Stimulated activated CD4-positive, alpha-beta T cell treated with anti-CD3 and anti-CD28 coated beads, Interleukin-1b, Interleukin-23, amount 100 ng/mL, for 1 hour (primary cell): ENCODE measurements at places on chromosomes 1 and 21.

DNA sequence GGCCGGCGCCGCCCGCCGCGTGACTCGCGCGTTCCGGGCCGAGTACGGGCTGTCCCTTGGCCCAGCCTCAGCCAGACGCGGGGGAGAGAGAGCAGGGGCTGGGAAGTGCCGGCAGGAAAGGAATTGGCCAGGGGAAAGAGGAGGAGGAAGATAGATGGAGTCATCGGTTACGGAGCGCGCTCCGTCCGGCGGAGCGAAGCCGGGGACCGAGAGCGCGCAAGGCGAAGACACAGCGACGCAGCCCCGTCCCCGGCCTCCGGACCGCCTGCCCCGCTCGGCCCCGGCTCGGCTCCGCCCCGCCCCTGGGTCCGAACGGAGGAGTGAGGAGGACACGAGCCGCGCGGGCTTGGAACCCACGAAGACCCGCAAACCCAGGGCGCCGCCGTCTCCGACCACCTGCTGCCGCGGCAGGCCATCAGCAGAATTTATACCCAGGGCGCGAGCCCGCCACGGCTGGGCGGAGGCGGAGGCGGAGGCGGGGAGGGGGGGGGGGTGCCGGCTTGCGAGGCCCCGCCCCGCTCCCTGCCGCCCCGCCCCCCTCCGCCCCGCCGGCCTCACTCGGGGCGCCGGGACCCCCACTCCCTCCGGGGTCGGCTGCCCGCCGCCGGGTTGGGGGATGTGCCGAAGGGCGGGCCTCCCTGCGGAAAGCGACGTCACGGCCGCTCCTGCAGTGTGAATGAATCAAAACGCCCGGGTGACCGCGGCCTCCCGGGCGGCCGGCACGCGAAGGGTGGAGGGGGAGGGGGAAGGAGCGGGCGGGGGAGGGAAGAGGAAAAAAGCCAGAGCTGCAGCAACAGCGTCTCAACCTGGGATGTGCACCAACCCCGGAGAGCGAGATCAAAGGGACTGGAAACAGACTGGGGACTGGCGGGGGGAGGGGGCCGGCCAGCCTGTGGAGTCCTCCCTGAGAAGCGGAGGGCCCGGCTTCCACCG is at the start of gene LHX4:
Gene LHX4, plus strand, starts transcription at position 782 of the 933 bp plus-strand sequence. CDS start 266 bp downstream, outside the sequence.
- DNase-seq = no peak

GRCh38 chr1:111731956-111732355 is 7.2 kb downstream of the INKA2 start:
- DNase-seq = no peak

- no peak for DNase-seq
These were observed 30.8 kb upstream of the COL18A1 start for GRCh38 chr21:45373991-45374816.

GRCh38 chr21:42613756-42614155 is 39.7 kb upstream of the PDE9A start:
- no peak for DNase-seq

- no peak for DNase-seq
These were observed 49.1 kb upstream of the ZNF648 start for GRCh38 chr1:182110635-182111034.

- no peak for DNase-seq
These were observed 70.9 kb upstream of the POU3F1 start for GRCh38 chr1:38117444-38117887.

- no peak for DNase-seq
These were observed 70.7 kb upstream of the JUN start for GRCh38 chr1:58854576-58854975.

GRCh38 chr21:40215941-40216340 is 348.7 kb downstream of the PCP4 start:
- no peak for DNase-seq
